ENCODE measurements at places on chromosomes 5 and 9.

GRCh38 chr5:38831909-38832308 is 13.9 kb upstream of the OSMR start:
- no peak for DNase-seq

DNA sequence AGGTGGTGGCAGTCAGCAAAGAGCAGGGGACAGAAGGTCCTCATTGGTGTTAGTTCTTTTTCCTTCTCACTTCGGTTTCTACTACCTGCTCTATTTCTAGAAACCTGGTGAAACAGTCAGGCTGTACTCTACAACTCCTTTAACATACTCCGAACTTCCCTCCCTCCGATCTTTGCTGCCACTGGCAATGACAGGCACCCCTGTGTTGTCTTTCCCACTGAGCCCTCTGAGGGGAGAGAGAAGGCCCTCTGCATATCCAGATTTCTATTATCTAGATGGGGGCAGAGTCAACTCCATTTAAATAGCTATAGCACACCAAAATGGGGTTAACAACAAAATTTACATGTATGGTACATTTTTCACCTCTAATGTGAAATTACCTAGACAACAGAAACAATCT is 123.7 kb downstream of the CDK5RAP2 start:
- DNase-seq: no peak

- DNase-seq: no peak
These were observed 4.9 kb downstream of the MRPL22 start for GRCh38 chr5:154945695-154946301.

DNA sequence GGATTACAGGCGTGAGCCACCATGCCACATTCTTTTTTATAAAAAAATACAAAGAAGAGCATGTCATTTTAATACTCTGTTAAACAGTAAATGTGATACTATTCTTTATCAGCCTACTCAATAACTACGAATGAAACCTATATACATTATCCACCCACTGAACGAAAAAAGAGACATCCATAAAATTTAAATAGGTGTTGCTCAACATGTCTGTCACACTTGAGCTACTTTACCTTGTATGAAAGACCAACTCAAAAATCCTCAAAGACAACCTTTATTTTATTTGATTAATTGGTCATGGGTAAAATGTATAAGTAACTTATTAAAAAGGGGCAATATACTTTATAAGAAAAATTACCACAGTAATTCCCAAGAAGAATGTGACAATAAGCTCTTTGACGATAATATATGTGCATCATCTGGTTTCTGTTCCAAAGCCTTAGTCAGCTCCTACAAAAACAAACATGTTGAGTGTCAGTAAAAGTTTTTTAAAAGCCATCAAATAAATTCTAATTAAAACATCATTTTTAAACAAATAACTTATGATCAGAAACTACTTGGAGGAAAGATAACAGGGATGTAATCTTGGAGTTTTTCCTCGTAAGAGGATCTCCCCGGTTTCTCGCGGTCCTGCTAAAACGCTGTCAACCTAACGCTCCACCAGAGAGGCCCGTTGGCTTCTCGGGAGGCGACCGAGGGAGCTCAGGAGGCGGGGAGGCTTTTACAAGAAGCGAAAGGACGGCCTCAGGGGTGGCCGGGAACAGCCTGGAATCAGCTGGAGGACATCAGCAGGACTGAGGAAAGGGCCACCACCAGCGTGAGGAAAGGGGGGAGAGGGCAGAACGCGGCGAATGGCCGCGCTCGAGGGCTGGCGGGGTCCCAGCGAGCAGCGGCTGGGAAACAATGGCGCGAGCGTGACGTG is 13.5 kb upstream of the ANKRD18B start:
- peak; percentile 6 for DNase-seq

DNA sequence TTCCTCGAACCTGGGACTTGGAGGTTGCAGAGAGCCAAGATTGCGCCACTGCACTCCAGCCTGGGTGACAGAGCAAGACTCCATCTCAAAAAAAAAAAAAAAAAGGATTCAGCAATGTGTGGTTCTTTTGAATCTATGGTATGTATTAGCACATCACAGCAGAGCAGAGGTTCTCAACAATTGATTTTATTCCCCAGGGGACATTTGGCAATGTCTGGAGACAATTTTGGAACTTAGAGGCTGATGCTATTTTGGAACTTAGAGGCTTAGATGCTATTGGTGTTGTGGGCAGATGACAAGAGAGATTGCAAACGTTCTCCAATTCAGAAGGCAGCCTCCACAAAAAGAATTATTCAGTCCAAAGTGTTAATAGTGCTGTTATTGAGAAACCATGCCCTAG is 115.2 kb downstream of the TMC1 start:
- DNase-seq: no peak

DNA sequence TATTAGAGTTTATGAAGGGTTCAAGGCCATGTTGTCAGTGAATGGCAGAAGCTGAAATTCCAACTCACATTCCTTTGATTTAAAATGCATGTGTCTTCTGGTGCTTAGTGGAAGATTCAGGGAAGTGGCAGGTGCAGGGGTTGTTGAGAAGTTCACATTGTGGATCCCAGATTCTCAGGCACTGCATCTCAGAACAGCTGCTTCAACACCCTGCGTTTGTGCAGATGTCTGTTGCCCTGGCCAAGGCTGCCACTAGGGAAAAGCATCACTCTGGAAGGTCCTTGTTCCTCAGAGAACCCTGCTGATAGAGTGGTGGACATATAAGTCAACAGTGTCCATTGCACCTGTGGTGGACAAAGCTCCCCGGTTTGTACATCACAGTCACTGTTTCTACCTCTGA is 162.7 kb downstream of the PAPPA start:
- DNase-seq: no peak

DNA sequence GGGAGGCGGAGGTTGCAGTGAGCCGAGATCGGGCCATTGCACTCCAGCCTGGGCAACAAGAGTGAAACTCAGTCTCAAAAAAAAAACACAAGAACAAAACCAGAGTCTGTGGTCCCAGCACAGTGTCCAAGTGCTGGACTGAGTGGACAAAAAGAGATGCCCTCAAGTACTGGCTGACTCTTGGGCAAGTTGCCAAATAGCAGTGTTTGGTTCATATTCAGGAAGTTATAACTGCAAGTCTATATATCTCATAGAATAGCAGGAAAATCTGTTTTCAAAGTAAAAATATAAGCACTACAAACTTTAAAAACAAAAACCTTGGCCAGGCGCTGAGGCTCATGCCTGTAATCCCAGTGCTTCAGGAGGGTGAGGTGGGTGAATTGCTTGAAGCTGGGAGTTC is 7.3 kb downstream of the HABP4 start:
- no peak for DNase-seq

DNA sequence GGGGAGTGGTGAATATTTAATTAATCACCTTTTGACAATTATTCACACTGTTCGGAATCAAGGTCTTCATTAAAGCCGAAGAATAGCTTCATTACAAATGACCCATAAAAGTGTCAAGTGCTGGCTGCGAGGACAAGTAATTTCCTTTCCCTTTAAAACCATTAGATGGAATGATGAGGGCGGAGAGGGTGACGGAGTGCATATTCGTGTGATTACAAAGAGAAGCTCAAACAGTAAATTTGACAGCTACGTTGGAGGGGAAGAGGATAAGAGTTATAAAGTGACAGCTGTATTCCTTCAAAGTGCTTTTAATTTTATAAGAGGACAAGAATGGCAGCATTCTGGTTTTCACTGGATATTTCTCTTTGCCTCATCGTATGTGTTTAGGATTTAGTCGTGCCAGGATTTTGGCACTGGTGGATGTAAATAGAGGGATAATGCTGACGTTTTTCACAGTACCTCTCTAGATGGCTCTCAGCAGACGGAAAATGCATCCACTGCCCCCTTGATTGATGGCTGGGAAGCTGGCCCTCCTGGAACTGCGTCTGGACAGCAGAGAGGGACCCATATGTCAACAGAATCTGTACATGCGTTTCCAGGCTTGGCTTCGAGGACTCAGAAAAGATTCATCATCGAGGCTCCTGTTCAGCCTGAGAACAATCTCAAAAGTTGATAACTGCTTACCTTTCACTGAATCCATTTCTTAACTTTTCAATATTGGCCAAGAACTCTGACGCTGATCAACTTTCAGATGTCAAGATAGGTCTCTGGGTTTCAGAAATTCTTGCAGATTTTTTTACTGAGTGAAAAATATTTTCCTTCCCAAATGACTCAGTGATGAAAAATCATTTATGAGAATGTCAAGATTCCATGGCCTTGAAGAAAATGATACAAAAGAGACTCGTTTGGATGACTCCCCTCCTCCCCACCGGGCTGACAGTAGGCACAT is 50.4 kb upstream of the IRX2 start:
- DNase-seq: no peak

DNA sequence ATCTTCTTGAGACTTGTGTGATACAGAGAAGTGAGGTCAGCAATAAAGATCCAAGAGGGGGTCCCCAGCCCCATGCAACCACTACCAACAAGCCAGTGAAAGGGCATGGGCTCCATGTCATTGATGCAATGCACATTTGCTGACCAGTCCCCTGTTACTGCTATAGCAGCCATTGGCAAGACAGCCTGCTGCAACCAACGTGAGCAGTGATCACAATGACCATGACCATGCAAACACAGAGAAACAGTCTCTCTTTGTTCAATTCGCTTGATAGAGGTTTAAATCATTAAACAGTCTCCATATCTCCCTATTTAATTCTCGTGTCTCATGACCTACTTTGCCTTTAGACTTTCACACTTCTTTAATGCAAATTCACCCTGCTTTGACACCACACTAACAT is 30.0 kb upstream of the FOXB2 start:
- DNase-seq: no peak

GRCh38 chr9:18976221-18976708 is 56.7 kb downstream of the SAXO1 start:
- no peak for DNase-seq

- DNase-seq: no peak
These were observed 126.2 kb upstream of the VLDLR start for GRCh38 chr9:2495221-2496005.

DNA sequence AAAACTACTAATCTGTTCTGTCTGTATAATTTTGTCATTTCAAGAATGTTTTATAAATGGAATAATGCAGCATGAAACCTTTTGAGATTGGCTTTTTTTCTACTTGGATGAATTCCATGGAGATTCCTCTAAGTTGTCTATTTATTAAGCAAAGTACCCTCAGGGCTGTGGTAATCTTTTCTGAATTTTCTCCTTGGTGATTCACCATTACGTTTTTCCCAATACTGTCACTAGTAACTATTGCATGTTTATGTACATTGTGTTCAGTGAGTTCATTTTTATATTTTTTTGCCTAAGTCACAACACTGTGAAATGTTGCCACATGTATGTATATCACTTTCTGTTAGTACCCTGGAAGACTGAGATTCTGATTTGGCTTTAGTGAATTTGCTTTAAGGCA is 177.0 kb upstream of the GRIN3A start:
- no peak for DNase-seq

- DNase-seq: no peak
These were observed 512.1 kb downstream of the MAN2A1 start for GRCh38 chr5:110201791-110202190.

- DNase-seq: no peak
These were observed 65.9 kb downstream of the DAP start for GRCh38 chr5:10695055-10695649.

- no peak for DNase-seq
These were observed 319.0 kb upstream of the PTGER4 start for GRCh38 chr5:40360685-40361084.

DNA sequence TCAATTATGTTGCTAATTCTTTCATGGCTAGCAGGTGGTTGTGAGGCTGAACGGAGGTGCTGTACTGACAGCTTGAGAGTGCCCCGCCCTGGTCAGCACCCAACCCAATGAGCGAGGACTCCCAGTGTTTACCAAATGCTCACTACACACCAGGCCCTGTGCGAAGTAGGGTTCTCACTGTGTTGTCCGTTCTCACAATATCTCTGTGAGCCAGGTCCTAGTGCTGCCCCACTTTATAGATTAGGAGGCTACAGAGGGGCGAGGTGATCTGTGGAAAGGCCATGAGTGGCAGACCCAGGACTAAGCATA is 28.2 kb downstream of the COL15A1 start:
- no peak for DNase-seq

DNA sequence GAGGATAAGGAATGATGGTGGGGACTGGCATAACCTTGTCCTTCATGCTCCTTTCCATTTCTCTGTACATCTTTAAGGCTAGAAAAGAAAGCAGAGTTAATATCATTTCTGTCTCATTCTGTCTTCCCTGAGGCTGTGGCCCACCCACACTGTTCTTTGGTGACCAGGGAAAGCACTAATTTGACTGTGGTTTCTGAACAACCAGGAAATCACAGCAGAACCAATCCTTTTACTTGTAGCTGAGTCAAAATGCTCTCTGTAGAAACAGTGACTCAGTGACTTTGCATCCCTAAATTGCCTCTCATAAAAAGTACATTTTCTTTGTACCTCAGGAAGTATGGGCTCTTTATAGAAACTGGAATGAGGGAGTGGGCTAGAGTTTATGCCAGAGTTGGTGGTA is 28.1 kb downstream of the IL33 start:
- DNase-seq: no peak

DNA sequence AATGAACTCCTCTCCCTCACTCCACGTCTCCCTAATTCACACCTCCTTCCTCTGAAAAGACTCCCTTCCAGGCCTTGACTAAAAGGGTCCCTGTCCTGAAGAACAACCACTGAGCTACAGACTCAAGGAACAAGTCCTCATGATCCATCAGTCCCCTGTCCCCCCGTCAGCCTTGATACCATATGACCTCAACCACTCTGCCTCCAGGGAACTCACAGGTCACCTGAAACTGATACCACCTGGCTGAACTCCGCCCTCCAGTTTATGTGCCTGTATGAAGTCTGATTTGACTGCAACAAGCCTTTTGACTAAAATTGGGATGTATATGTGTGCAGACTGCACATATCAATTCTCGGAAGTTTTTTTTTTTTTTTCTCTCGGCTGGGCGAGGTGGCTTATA is 88.7 kb downstream of the UGCG start:
- no peak for DNase-seq

- DNase-seq: no peak
These were observed at the start of gene ZNF474 for GRCh38 chr5:122129306-122129705. Gene ZNF474 (plus strand): TSS chr5:122129546. CDS start chr5:122151991, 22,445 bp downstream.

DNA sequence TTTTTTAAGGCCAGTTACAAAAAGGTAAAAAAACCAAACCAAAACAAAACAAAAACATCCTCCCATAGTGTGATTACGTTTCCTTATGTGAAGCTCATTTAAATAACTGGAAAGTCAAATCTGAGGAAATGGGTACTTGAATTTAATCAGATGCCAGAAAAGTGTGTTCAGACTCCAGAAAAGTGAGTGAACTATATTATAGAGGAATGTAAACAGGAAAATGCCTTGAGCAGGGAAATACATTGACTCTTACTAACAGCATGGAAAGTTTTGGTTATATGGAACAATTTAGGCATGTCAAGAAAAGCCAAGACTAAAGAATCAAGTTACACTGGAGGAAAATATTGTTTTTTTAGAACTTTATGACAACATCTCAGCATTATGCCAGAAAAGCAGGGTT is 37.8 kb upstream of the RNF20 start:
- no peak for DNase-seq

GRCh38 chr9:32430720-32431119 is 46.3 kb downstream of the ACO1 start:
- no peak for DNase-seq

GRCh38 chr5:135318924-135319323 is 80.1 kb downstream of the MACROH2A1 start:
- no peak for DNase-seq

GRCh38 chr5:1864896-1865440 is 17.8 kb downstream of the IRX4 start:
- no peak for DNase-seq

- no peak for DNase-seq
These were observed 98.0 kb downstream of the RASGRF2 start for GRCh38 chr5:81058121-81058520.

- DNase-seq: no peak
These were observed 50.7 kb upstream of the IL6ST start for GRCh38 chr5:56045469-56045868.

All from T follicular helper cell (primary cell).